ENCODE measurements at places on chromosomes 2 and 18.

- no peak for DNase-seq
These were observed 830 bp downstream of the DNER start for GRCh38 chr2:229713371-229714079.

DNA sequence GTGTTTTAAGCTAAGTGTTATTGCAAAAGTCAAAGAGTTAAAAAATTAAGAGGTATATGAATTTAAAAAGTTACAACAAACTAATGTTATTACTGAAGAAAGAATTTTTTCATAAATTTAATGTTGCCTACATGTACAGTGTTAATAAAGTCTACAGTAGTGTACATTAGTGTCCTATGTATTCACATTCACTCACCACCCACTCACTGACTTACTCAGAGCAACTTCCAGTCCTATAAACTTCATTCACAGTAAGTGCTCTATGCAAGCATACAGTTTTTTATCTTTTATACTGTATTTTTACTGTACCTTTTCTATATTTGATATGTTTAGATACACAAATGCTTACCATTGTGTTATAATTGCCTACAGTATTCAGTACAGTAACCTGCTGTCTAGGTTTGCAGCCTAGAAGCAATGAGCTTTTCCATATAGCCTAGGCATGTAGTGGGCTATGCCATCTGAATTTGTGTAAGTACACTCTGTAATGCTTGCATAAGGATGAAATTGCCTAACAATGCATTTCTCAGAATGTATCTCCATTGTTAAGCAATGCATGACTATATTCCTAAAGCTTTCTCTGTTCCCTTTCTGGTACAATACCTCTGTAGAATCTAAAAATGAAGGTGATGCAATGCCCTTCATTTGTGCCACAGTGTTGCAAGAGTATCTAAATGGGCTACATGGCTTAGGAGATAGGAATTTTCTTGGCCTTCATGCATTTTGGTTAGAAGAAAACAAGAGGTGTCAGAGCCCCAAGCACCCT, 370.8 kb upstream of the NT5C1B start:
- no peak for DNase-seq

- peak; percentile 3 for DNase-seq
These were observed 99.4 kb downstream of the TFCP2L1 start for GRCh38 chr2:121185571-121186074.

DNA sequence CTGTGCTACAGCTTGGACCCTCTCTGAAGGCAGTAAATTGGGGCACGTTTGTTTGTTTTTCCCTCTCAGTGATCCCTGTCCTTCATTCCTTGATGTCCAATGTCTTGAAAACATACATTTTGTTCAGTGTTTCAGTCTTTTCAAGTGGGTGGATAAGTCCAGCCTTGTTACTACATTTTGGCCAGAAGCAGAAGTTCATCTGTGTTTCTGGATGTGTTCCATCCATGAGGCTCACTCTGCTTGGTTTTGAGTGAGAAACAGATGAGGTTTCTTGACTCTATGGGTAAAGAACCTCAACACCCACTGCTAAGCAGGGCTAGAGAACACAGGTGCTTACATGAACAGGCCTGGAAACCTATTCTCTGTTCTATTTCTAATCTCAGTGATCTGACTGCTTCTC, 74.5 kb upstream of the RFX8 start:
- DNase-seq: no peak

DNA sequence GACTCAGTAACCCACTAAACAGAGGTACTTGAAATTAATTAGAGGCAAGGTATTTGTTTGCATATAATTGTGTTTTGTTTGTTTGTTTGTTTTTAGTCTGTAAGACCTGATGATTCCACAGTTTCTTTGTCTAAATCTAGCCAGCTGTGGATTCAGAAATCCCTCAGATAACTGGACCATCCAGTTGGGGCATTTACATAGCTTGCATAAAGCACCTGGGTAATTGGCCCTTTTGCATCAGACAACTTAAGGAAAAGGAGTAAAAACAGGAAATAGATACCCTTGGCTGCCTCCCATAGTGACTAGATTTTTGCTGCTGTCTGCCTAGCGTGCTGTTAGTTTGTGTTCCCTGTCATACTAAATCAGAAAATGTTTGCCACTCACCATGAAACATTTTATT, 46.6 kb upstream of the XIRP2 start:
- no peak for DNase-seq

GRCh38 chr18:69636529-69637301, 236.0 kb downstream of the DOK6 start:
- no peak for DNase-seq
